ENCODE measurements at places on chromosomes 6 and 20. TPM values are rescaled to one million over a fixed set of nuclear protein-coding genes. Genes with fewer than 3 reads are reported as not detected.

WFDC5 gene
- not detected for total RNA-seq

GHRH gene
- total RNA-seq: not detected

E2F1 gene
- 23.7 TPM for total RNA-seq

TRDN gene
- total RNA-seq: not detected

TAF8 gene
- total RNA-seq: 10.5 TPM

- no peak for DNase-seq
Measured at GRCh38 chr6:134293659-134294161, 24.2 kb downstream of the SGK1 start.

DNA sequence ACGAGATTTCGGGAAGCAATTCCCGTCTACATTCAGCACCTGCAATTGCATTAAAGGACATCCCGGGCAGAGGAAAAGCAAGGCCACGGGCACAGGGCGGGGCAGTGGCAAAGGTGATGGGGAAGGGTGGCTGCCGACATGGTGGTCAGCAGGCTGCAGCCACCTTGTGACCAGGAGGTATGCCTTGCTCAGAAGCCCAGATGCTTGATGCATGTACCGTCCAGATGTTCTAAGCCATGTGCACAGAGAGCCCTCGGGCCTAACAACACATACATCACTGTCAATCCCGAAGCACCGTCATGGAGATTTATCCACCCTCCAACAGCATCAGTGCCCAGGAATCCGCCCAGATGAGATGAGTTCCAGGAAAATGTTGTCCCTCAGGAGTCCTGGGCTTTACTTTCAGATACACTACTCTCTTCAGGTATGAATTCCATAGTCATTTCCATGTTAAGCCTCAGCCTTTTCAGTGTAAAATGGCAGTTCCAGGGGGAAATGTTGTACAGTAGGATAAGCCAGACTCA, 77.8 kb upstream of the FRMD1 start:
- peak; percentile 4 for DNase-seq

DNA sequence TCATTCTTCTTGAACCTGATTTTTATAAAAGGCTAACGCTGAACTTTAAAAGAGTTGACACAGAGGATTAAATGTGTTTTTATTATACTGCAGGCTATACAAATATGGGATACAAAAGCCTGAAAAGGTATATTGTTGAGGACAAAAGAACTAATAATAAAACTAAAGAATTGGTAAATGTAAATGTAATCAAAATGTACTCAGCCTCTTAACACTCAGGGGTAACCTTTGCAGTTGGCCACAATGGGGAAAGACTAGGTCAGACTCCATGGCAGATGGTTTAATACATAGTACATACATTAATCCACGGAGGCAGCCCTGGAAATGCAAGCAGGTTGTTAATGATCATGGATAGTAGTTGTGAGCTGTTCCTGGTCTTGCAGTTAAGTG, 57.5 kb downstream of the SOBP start:
- DNase-seq: no peak

- peak; percentile 31 for DNase-seq
Measured at GRCh38 chr6:111718990-111719389, 113.3 kb upstream of the TRAF3IP2 start.

GRCh38 chr6:33925936-33926335, 122.1 kb upstream of the MLN start:
- DNase-seq: no peak

GRCh38 chr6:7811441-7811840, 85.5 kb downstream of the BMP6 start:
- DNase-seq: no peak
